GM18507 (cell line): ENCODE measurements at places on chromosomes 11 and 22.

- no peak for DNase-seq
Measured at GRCh38 chr22:37345863-37346504, 63.7 kb downstream of the CYTH4 start.

DNA sequence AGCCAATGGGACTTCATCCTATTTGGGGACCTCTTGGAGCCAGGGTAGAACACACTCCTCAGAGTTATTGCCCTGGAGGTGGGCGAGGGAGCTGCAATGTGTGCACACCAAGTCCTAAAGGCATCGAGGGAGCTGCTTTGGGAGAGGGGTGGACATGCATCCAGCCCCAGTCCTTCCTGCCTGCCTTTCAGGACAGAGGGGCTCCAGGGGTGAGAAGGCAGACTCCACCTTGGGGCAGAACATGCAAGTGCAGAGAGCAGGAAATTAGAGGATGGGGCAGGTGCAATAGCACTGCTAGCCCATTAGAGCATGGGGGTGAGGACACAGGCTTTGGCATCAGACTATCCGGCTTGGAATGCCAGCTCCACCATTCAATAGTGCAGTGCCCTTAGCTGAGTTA lies 288.5 kb downstream of the OPCML start:
- no peak for DNase-seq

- DNase-seq: no peak
Measured at GRCh38 chr22:22105364-22105763, 122.8 kb upstream of the TOP3B start.

DNA sequence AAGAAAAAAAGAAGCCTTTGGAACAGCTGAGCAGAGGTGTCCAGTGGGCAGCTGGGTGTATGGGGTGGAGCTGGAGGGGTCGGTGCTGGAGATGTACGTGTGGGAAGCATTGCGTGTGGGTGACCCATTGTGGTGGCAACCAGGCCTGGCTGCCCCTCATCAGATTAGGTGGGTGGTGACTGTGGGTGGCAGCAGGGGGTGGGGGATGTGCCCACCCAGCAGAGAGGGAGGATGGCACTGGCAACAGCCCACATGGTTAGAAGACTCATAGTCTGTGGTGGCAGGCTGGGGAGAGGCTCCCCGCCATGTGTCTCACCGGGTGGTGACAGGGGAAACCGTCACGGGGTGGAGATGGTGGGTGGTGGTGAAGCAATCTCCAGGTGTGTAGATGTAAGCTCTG lies 27.6 kb downstream of the TP53I11 start:
- no peak for DNase-seq

DNA sequence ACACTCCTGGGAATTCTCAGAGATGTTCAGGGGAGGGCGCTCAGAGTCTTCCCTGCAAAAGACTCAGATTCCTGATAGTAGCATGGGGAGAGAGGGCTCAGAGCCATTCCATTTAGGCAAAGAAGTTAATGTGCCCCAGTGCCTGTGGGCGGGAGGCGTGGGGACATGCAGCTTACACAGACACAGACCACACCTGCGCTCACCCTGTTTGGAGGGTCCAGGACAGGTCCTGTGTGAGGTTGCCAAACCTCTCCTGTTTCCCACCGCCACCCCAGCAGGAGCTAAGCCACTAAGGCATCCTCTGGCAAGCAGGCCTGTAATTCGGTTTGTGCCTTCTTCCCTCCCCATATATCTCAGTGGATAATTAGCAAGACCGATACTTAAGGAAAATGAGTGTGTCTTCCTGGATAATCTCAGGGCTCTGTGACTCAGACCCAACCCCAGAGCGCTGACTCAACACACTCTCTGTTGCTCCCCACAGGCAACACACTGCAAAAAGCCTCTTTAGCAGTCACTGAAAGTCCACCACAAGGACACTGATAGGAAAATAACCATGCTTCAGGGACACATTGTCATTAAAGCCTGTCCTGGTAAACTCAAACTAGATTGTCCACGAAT lies 118.9 kb upstream of the LMO1 start:
- DNase-seq: no peak

GRCh38 chr22:33049119-33049729 lies 9.0 kb downstream of the SYN3 start:
- peak; percentile 23 for DNase-seq

DNA sequence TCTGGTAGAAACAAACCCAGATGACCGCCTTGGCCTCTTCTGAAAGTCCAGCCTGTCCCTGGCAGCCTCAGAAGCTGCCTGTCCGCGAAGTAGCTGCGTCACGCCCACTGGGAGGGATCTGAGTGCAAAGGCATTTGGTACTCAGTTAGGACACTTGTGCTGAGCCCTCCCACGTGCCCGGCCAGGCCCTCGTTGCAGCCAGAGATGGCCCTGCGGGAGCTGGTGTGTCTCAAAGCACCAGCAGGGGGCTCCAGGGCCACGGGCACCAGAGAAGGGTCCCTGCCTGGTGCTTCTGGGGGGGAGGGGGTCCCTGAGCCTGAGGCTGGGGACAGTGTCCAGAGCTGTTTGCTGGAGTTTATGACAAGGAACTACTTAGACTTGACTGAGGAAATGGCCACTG lies 5.8 kb downstream of the SELENOO start:
- no peak for DNase-seq

DNA sequence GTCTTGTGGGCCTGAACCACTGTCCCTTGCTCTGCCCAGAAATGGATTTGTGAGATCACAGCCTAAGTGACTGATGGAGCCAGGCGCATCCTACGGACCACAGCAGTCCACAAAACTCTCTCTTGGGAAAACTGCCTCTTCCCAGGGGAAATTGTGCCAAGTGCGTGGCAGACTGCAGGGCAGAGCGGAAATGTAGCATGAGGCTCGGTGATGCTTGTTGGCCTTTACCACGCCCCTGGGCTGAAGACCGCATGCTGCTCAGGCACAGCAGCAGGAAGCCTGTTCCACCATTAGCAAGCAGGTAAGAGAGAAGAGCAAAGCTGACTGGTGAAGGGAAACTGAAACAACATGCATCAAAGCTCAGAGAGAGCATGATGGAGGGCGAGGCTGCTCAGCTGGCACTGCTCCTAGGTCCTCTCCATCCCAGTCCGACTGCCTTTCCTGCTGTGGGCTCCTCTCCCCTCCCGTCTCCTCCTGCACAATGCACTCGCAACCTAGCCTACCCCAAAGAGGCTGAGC lies 26.5 kb upstream of the SCARF2 start:
- DNase-seq: peak; percentile 30

GRCh38 chr11:118045191-118045590 lies 31.7 kb upstream of the TMPRSS4 start:
- DNase-seq: no peak

DNA sequence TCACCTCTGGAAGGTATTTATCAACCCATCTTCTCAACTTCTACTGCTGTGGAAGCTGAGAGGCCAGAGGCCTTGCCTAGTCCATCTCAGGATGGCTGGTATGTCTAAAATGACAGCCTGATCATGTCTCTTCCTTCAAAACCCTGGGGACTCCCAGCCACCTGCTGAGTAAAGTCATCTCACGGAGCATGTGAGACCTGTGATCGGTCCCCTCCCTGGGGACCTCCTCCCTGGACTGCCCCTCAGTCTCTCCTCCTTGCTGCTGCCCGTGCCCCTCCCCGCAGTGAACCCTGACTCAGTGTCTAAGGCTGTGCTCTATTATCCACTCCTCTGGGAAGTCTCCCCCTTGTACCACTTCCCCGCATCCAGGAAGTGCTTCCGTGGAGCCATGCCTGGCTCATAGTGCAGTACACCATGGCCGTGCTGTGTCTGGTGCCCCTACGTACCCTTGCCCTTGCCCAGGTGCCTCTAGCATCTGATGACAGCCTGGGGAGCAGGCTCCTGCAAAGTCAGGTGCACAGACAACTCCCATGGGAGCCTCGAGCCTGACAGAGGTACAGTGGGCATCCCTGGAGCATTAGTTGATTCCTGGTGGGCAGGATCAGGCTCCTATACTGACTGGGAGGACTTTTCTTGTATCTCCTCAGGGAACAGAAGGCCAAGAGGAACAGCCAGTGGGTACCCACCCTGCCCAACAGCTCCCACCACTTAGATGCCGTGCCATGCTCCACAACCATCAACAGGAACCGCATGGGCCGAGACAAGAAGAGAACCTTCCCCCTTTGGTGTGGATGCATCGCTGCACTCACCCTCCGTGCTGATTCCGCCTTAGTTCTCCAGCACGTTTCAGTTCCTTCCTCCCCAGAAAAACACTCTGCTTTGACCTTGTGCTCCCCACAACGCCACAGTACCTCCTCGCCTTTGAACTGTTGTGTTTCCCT lies 13.8 kb downstream of the SMARCB1 start:
- DNase-seq: peak; percentile 61

- DNase-seq: no peak
Measured at GRCh38 chr11:94302776-94303175, 1.6 kb upstream of the IZUMO1R start.

DNA sequence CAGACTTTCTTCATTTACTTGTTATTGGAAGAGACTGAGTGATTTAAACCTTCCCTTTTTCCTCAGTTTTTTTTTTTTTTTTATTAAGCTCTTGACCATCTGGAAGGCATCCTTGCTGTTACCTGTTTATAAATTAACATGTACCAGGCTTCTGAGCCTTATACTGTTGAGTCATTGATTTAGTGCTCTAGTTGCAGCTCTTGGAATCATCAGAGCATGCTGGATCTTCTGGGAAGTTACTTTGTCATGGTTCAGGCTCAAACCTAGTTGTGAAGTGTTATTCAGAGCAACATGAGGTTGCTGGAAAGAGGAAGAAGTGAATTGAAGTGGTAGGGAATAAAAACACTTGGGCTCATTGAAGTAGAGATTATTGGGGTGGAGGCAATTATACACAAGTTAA lies 6.3 kb downstream of the ZDHHC5 start:
- DNase-seq: no peak

DNA sequence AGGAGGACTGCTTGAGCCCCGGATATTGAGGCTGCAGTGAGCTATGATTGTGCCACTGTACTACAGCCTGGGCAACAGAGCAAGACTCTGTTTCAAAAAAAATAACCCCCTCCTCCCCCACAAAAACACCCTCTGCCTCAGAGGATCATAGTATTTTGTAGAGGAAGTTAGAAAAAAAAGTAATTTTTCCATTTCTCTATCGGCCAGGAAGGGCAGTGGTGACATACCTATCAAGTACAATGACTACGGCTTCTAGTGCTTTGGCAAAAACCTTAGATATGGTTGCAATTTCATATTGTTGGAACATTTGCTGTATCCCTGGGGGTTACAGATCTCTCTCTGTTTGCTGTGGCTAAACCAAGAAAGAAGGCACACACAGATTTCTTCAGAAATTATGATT lies 28.9 kb downstream of the C2CD3 start:
- no peak for DNase-seq

- peak; percentile 65 for DNase-seq
Measured at GRCh38 chr11:63023841-63024648, 8.4 kb upstream of the SLC22A8 start.

DNA sequence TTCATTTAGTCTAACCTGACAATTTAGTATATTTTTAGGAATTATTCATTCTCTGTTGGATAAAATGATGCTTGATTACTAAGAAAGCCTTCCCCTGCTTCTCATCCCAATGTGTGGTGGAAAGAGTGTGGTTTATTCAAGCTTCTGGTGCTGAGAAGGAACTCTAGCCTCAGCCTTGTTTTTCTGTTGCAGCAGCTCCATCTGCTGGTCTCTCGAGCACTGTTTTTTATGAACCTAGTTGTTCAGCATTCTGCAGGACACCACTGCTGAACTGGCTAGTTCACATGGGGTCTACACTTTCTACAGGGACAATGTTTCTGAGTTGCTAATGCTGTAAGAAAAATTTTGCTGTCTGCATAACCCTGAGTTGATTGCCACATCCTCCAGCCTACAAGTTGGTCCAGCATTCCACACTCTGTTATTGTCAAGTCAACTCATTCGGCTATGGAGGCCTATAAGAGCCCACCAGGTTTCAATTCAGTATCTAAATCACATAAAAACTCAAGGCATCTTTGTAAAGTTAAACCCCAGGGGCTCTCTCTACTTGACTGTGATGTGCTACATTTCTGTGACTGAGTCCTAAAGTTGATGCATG lies 14.3 kb downstream of the OR2AG2 start:
- DNase-seq: no peak
